Aorta (tissue), 5 donors: ENCODE measurements at places on chromosomes 7 and 10. TPM values are rescaled to one million over a fixed set of nuclear protein-coding genes. Genes with fewer than 3 reads are reported as not detected.

GRCh38 chr10:34351161-34351560, 463.9 kb downstream of the PARD3 start:
- no peak for DNase-seq

GRCh38 chr10:121036431-121036830, 185.3 kb downstream of the WDR11 start:
- DNase-seq, result no peak

GRCh38 chr10:102644066-102644645, at the start of gene TRIM8:
TRIM8 (plus strand) TSS chr10:102644479; CDS start chr10:102644618, 139 bp downstream.
- no peak for DNase-seq

DNA sequence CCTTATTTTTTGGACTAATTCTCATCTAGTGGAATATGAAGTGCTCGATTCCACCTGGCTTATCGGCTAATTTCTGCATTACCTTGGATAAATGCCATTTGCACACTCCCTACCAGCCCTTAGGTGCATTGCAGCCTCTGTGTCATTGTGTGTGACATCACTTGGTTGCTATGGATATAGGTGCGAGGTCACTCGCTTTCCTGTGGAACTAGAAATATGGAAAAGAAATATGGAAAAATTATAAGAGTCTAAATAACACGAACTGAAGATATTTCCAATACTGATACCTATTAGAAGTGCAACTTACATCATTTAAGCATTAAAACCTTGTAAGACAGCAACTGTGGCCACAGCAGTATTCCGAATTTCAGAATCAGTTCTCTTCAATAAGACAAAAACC, 2.0 kb downstream of the YWHAG start:
- no peak for DNase-seq

GRCh38 chr10:58651742-58652141, 139.1 kb downstream of the BICC1 start:
- DNase-seq, result no peak

DNA sequence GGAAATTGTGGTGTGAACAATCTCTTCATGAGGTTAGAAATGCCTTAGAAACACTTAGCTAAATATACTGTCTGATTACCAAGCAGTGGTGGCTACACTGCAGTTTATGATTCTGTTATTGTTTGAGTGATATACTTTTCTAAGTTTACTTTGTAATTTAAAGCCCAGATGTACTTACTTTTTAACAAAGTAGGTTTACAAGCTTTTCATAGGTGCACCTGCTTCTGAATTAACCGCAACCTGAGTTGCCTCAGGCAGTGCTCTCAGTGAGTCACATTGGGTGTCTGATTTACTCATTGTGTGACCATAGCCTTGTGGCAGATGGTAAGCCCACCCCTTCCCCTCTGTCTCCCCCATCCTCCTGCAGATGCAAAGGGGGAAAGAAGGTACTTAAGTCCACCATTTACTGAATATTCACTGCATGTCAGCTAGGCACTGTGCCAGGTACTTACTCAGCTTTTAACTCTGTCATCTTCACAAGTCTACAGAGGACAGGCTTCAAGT, 9.0 kb downstream of the MTURN start:
- DNase-seq, result no peak

DNA sequence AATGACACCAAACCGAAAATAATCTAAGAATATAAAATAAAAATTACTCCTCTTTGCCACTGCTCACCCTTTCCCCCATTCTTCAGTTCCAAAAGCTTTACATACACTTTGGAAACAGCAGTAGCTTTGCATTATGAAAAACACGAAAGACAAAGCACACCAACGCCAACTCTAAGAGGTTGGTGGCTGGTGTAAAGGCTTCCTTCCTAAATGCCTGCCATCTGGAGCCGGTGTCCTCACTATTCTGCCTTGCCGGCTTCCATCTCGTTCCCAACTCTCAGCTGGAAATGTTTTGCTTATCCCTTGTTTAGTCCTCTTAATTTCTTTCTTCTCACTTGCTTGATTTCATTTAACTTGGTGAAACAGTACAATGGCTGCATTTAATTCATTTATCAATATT, 281.1 kb upstream of the LRRN3 start:
- DNase-seq, result no peak

Gene SPAM1
- polyA plus RNA-seq, result not detected

Gene UPK3BL2
- 27.5 TPM for polyA plus RNA-seq
